ENCODE measurements at places on chromosomes 13 and 19.

- DNase-seq = no peak
Measured at GRCh38 chr19:52584736-52585440, 14.8 kb downstream of the ZNF701 start.

- DNase-seq = no peak
Measured at GRCh38 chr13:62512194-62513141, 1096.8 kb upstream of the PCDH20 start.

DNA sequence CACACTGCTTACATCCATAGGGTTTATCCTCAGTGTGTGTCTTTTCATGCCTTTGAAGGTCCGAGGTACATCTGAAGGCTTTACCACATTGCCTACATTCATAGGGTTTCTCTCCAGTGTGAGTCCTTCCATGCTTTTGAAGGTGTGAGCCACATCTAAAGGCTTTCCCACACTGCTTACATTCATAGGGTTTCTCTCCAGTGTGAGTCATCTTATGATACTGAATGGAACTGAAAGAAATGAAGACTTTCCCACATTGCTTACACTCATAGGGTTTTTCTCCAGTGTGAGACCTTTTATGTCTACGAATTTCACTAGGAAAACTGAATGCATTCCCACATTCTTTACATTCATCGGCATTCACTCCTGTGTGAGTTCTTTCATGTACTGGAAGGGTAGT is 7.1 kb downstream of the ZNF20 start:
- no peak for DNase-seq

DNA sequence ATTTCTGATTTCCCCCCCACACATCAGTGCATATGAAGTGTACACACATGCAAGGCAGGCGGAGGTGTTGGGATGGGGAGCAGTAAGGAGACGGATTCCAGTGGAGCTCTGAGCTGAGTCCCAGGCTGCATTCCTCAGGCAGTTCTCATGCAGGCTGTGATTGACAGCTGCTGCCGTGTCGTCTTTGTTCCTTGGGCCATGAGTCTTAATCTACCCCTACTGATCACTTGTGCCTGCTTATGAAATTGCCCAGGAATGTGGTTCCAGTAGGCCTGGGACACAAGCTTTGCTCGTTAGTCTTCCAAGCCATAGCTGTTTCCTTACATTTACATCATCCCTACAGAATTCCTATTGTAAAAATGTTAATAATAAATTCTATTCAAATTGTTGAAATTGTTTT is 1241.9 kb downstream of the UQCRFS1 start:
- no peak for DNase-seq

DNA sequence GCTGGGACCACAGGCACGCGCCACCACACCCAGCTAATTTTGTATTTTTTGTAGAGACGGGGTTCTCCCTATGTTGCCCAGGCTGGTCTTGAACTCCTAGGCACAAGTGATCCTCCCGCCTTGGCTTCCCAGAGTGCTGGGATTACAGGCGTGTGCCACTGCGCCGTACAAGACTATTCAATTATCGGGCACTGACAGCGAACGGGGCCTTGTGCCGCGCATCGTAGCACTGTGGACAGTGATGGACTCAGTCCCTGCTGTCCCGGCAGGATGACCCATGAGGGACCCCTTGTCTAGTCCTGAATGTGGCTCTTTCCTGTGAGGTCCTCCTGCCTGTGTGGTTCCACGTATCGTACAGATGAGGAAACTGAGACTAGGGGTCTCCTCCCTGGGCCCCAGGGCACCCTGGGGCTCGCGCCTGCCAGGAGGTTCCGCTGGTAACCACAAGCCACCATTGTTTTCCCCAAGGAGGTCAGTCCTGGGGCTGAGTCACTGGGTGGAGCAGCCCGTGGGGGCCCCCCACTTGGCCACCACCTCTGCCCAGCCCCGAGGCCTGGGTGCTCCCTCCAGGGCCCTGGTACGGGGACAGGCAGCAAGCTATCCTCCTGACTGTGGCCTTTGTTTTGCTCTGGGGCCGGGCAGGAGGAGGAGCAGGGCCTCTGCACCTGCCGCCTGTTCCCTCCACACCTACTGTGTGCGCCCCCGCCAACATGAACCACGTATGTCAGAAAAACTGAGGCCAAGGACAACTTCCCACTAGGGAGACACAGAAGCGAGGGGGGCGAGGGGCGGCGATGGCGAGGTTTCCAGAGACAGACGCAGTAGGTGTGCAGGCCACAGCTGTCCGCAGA is 2.9 kb upstream of the TCF3 start:
- DNase-seq = no peak

DNA sequence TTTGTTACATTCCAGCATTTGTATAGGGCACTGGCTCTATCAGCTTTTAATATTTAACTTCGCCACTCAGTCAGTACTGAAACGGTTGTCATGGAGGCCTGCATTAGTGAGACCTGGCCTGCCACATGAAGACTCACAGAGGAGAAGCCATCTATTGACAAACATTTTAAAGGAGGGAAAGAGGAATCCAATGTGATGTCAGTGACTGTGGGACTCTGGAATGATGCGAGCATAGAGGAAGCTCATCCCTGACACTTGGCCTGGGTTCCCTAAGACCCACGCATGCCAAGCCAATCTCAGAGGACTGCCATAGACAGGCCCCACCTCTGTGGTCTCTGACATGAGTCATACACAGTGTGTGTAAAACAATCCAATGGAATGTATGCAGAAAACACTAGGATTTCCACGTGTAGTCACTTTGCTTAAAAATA is 7.9 kb upstream of the DPY19L3 start:
- no peak for DNase-seq

- DNase-seq = no peak
Measured at GRCh38 chr13:90103099-90103784, 1244.2 kb upstream of the MIR17HG start.

DNA sequence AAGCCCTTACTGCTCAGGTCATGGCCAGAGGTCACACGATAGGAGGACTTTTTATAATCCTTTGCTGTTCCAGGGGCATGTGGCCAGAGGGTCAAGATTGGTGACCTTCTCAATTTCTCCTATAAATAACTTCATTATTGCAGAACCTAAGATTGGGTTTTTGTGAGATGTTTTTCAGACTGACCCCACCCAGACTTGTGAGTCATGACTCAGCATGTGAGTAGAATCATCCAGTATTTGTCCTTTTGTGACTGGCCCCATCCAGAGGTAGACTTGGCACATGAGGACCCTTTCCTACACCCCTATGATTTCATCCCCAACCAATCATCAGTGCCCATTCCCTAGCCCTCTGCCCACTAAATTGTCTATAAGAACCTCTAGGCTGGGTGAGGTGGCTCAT is 84.5 kb upstream of the ABCC4 start:
- DNase-seq = no peak

- DNase-seq = no peak
Measured at GRCh38 chr19:44717603-44718002, 18.7 kb downstream of the CEACAM16 start.

DNA sequence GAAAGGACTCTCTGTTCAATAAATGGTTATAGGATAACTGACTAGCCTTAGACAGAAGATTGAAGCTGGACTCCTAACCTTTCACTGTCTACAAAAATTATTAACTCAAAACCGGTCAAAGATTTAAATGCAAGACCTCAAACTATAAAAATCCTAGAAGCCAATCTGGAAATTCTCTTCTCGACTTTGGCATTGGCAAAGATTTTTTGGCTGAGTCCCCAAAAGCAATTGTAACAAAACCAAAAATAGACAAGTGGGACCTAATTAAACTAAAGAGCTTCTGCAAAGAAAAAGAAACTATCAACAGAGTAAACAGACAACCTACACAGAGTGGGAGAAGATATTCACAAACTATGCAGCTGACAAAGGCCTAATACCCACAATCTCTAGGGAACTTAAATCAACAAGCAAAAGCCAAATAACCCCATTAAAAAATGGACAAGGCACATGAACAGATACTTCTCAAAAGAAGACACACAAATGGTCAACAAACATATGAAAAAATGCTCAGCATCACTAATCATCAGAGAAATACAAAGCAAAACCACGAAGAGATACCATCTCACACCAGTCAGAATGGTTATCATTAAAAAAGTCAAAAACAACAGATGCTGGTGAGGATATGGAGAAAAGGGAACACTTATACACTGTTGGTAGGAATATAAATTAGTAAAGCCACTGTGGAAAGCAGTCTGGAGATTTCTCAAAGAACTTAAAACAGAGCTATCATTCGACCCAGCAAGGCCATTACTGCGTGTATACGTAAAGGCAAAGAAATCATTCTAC is 266.3 kb downstream of the DNAJC15 start:
- DNase-seq = no peak

DNA sequence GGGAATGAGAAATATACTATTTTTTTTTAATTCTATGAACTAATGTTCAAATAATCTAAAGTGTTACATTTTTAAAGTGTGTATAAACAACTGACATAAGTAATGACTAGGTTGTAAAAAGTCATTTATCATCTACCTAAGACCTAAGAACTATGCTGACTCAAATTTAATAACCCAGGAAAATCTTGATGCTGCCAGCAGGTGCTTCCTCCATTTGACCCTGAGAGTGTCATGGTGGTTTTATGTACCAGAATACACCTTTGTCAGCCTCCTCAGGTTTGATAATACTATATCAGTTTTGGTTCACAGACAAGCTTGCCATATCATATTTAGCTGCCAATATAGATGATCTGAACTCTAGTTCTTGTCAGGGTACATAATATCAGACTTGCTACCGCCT is 1151.2 kb downstream of the PCDH17 start:
- DNase-seq = no peak

GRCh38 chr19:49432141-49433073 is 7.2 kb downstream of the GFY start:
- DNase-seq = no peak

GRCh38 chr13:97072297-97072696 is 78.0 kb upstream of the OXGR1 start:
- DNase-seq = no peak

DNA sequence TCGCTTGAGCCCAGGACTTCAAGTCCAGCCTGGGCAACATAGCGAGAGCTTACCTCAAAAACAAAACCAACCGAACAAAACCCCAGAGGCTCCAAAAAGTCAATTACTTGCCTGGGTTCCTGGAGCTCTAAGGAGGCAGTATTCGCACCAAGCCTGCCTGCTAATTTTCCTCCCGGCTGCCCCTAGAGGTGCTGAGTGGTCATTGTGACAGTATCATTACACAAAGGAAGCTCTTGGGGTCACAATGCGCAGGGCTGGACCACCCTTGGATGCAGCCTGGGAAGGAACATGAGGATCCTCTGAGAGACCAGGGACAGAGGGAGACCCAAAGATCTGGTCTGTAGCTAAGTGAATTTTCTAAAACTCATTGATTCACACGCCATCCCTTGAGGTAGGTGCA is 8.5 kb upstream of the PEX11G start:
- no peak for DNase-seq

- no peak for DNase-seq
Measured at GRCh38 chr19:3084943-3085342, 9.2 kb upstream of the GNA11 start.
